HFFc6 (cell line): ENCODE measurements at places on chromosomes 5 and 9.

DNA sequence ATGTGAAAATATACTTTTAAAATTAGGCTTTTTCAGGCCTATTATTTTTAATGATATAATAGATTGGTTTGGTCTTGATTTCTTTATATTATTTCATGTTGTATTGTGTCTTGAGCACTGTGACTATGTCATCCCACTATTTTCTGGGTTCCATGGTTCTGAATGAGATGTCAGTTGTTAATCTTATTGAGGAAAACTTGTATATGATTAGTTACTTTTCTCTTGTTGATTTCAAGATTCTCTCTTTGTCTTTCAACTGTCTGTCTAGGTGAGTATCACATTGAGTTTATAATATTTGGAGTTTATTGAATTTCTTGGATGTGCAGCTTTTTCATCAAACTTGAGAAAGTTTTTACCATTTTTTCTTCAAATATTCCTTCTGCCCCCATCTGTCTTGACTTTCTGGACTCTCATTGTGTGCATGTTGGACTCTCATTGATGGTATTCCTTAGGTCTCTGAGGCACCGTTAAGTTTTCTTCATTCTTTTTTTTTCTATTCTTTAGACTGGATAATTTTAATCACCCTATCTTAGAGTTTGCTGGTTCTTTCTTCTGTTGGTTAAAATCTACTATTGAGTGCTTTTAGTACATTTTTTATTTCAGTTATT lies 175.8 kb downstream of the TMEM167A start:
- DNase-seq, result no peak

DNA sequence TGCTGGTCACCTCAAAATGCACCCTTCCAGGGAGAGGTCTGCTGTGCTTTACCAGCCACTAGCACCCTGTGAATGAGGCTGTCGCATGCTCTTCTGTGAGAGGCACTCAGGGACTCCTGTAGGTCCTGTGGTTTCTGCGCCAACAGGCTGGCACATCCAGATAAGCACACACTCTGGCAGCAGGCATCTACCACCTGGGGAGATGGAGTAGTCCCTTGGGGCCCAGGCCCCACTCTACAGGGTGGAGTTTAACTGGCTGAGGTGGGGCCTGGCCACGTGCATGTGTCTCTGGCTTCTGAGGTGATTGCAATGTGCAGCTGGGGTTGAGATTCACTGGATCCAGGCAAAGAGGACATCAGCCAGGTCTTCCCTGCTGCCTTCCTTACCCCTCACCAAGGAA lies 32.3 kb downstream of the TMEM174 start:
- DNase-seq, result no peak

DNA sequence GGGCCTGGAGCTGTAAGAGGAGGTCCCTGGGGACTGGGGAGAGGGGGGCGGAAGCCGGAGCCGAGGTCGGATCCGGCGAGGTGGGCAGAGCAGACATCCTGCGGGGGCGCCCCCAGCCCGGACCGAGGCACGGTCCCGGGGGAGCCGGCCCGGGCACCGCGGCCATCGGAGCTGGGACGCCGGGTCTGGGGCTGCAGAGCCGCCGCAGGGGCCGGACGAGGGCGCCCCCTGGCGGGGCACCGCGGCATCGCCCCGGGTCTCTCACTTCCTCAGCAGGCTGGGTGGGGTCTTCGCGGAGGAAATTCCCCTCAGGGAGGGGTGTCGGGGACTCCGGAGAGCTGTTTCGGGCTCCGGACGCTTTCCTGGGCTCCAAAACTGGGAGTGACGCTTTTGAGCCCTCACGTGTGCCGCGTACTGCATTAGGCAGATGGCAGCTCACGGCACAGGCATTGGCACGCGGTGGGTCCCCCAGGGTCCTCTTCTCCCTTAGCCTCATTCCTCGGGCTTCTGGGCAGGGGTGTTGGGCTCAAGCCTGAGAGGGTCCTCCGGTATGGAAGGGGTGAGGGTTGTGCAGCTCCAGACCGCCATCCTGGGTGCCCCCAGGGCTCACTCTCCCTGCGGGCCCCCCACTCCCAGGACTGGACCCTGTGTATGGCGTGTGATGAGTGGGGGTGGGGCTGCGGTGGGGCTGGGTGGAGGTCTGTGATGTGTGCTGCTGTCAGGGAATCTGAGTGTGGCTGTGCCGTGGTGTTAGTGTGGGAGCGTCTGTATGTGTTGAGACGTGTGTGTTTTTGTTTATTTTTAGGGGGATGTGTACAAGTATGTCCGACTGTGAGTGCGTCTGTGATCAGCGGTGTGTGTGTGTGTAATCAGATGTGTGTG lies 29.6 kb downstream of the LHX2 start:
- no peak for DNase-seq

DNA sequence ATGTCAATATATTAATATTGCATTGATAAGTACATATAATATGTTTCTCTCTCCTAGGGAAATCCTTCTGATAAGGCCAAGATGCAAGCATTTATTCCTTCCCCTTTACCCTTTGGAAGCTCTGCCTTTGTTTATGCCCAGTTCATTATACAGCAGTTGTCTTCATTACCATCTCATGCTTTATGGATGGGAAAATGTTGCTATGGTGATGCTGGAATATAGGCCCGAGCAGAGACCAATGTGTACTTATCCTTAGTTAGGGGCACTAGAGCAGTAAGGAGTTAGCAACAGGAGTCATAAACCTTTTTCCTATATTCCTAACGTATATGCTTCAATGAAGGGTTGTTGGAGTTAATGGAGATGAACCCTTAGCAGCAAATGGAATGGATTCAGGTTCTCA lies 19.4 kb upstream of the NMUR2 start:
- no peak for DNase-seq

- no peak for DNase-seq
These were observed 98.8 kb downstream of the KLHL3 start for GRCh38 chr5:137636830-137637714.

- DNase-seq, result no peak
These were observed 17.4 kb upstream of the LRRC19 start for GRCh38 chr9:27022920-27023319.

DNA sequence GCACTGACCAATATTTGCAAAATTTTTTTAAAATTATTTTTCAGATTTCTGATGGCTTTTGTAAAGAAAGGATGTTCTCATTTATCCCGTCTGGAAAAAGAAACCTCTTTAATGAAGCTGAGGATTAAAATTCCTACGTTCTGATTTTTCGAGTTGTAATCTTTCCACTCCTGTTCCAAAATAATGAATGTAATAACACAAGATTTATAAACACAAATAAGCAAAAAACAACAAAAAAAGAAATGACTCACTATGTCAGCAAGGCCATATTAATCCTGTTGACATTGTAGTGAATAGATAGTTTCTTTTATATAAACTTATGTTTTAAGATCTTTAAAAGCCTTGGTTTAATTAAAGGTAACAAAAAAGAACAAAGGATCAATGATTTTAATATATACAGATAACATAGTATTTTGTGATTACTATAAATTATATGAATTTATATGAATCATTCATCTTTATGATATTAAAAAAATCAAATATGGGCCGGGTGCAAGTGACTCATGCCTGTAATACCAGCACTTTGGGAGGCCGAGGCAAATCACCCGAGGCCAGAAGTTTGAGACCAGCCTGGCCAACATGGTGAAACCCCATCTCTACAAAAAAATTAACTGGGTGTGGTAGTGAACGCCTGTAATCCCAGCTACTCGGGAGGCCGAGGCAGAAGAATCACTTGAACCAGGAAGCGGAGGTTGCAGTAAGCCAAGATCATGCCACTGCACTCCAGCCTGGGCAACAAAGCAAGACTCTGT lies 336.6 kb upstream of the DAB2 start:
- DNase-seq, result no peak

DNA sequence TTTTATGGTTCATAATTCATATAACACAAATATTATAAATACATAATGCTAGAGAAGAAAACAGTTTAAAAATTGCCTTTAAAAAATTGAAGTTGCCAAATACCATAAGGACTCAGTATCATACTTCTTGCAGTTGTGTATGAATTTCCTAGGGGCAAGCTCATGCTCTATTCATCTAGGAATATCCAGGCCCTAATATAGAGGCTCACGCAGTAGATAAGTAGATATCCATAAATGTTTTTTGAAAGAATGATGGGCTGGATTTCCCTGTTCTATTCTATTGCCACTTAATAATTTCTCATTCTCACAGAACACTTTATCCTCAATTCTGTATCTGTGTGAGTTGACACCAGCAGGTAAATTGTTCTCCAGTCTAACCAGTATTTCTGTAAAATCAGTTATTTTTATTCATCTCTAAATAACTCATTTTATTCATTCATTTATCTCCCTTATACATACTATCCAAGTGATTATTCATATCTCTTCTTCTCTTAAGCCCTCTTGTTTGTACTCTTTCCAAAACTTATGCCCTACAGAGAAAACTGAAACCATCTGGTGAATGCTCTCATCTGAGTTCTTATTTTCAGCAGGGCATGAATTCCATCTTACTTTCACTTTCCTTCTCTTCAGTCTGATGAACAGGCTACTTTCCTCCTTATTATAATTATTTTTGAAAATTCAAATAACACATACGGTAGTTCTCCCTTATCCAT lies 97.1 kb downstream of the SLC44A1 start:
- DNase-seq, result no peak

GRCh38 chr5:160792732-160793529 lies 59.1 kb downstream of the ATP10B start:
- no peak for DNase-seq

- DNase-seq, result no peak
These were observed 35.2 kb downstream of the SLC9A3 start for GRCh38 chr5:488744-489688.

DNA sequence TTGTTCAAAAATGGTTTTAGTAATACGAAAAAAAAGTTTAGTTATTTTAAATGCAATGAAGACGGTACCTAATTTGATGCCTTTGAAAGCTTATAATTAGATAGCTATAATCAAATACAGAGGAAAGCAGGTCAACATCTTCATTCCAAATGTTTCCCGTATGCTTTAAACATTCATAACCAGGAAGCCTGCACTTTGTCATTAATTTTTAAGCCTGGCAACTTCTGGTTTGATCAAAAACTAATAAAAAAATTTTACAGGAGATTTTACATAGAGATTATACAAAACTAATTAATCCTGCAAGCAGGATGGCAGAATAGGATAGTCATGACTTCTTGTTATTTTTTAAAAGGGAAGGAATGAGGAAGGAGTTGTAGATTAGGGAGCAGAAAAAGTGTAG lies 353.0 kb downstream of the FBXL17 start:
- no peak for DNase-seq

- DNase-seq, result no peak
These were observed 21.4 kb upstream of the TRMT10B start for GRCh38 chr9:37732086-37732741.

DNA sequence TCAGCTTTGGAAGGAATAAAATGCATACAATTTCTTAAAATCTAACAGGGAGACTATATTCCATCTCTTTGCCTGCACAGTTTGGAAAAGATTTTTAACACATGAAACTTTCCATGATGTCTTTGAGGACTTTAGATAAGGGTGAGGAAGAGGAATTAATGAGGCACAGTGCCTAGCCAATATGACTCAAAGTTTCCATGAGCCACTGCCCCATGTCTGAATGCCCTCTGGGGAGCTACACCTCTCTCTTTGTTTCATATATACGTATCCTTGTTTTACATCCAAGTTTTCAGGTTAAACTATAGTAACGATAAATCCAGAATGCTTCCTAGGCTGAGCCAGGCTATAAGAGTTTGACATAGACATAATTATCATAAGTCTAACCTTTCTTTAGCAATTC lies 349.3 kb upstream of the TLE4 start:
- no peak for DNase-seq

- DNase-seq, result peak; percentile 75
These were observed 71.5 kb downstream of the DAP start for GRCh38 chr5:10689391-10690081.

- peak; percentile 35 for DNase-seq
These were observed 1.3 kb downstream of the NR4A3 start for GRCh38 chr9:99822806-99823591.

GRCh38 chr5:154117930-154118329 lies 72.6 kb upstream of the GALNT10 start:
- no peak for DNase-seq

- DNase-seq, result no peak
These were observed 6.3 kb downstream of the NOXA1 start for GRCh38 chr9:137429546-137429890.

GRCh38 chr5:109920736-109921135 lies 231.0 kb downstream of the MAN2A1 start:
- DNase-seq, result no peak

DNA sequence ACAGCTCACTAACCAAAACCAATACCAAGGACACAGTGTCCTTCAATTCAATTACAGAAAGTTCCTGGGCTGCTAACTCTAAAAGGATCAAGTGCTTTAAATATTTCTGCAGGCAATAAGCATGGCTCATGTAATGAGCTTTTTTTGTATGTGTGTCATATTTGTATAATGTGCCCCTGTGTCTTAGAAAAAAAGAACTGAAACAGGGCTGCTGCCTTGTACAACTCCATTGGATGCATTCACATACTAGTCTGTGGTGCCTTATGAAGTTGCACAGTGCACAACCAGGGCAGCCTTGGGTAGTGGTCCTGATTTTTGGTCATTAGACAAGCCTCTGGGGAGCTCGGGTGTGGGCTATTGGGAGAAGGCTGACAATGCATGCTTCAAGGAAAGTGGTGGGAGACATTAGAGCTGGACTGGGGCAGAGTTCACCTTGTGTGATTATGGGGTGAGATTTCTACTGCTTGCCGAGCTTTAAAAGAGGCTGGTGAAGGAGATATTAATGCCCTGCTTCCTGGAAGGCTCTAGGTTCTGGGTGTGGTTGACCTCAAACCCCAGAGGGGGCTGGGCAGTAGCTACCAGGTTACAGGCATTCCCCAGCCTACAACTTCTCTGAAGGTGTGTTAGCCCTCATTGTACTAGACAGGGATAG lies 3.6 kb upstream of the CPEB4 start:
- no peak for DNase-seq

GRCh38 chr5:6395621-6396020 lies 17.3 kb upstream of the MED10 start:
- DNase-seq, result no peak

- no peak for DNase-seq
These were observed 36.3 kb upstream of the PTPRD start for GRCh38 chr9:10649076-10649475.

DNA sequence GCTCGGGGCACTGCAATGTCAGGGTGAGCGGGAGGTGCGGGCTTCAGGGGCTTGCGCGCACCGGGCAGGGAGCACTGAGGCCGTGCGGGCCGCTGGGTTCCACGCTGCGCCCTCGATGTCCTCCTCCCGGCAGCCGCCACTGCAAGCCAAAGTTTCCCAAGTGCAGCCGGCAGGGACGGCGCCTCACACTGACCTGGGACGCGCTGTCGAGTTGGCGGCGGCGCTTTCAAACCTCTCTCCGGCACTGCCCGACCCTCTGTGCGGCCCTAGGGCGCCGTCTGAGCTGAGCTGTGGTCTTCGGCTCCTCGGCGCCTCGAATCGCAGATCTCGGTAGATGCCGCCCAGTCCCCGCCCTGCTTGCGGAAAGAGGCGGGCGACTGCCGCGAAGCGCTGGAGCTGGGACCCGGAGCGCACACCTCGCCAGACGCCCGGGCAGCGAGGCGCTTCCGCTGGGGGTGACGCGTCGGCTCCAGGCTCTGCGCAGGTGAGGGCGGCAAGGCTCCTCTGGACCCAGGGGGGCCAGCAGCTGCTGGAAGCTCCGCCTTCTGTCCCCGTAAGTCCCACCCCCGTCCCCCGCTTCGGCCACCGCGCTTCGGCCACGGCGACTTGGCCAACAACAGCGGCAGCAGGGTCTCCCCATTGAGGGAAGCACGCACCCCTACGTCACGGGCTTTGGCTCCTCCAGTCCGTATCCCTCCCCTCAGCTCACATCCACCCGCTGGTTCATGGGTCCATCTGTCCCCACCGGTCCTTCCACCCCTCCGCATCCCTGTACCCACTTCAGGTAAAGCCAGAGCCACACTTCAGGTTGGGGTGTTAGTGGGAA lies at the start of gene ANKRD34B:
TSS of gene ANKRD34B (minus strand) at position 320 of the 826 bp plus-strand sequence. CDS start 10,261 bp downstream, outside the sequence.
- no peak for DNase-seq
